ENCODE measurements at places on chromosomes 5 and 9. TPM values are rescaled to one million over a fixed set of nuclear protein-coding genes. Genes with fewer than 3 reads are reported as not detected.

CDH9 gene
- total RNA-seq, result not detected

NR4A3 gene
- total RNA-seq, result 0.10 TPM

RNF180 gene
- total RNA-seq, result under 0.01 TPM

UGT3A2 gene
- total RNA-seq, result not detected

DAB2 gene
- total RNA-seq, result 19.9 TPM

PCDHA4 gene
- under 0.01 TPM for total RNA-seq

GARIN3 gene
- not detected for total RNA-seq

CAVIN4 gene
- total RNA-seq, result 0.48 TPM

PDGFRB gene
- total RNA-seq, result 67.6 TPM

FAM153A gene
- total RNA-seq, result not detected

STKLD1 gene
- 1.7 TPM for total RNA-seq

NEUROG1 gene
- total RNA-seq, result not detected

SLCO4C1 gene
- under 0.01 TPM for total RNA-seq

MED27 gene
- 37.7 TPM for total RNA-seq

- DNase-seq, result peak; percentile 46
These were observed 12.3 kb downstream of the CCNH start for GRCh38 chr5:87400305-87400899.

- peak; percentile 70 for DNase-seq
These were observed 214.4 kb upstream of the S1PR3 start for GRCh38 chr9:88776717-88777497.

DNA sequence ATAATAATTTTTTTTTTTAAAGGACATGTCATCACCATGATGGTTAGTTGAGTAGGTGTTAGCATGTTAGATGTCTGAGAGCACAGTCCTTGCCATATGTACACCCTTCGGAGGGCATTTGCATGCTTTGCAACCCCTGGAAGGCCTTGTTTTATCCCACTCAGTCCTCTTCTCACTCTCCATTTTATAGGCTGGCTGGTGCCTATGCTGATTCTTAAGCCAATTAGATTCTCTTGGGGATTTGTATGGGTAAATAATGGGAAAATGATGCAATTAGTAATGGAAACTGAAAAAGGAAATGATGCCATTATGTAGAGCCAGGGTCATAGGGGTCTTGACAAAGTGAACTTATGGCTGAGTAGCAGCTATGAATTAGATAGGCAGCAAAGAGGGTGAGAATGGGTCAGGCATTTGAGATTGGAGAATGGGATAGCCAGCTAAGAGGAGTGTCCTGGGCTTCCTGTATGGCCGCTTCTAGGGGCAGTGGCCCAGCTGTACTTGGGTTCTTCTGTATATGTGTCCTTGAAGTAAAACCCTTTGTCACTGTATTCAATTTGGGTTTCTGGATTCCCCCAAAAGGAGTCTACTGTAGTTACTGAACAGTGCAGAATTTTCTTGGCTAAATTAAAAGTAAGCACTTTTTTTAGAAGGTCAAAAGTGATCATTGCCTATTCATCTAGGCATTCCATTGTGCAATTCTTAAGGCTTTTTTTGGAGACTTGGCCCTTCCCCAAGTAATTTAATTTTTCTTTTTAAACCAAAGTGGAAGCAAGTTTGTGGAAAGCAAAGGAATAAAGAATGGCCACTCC, 31.6 kb downstream of the LRRTM2 start:
- DNase-seq, result no peak

DNA sequence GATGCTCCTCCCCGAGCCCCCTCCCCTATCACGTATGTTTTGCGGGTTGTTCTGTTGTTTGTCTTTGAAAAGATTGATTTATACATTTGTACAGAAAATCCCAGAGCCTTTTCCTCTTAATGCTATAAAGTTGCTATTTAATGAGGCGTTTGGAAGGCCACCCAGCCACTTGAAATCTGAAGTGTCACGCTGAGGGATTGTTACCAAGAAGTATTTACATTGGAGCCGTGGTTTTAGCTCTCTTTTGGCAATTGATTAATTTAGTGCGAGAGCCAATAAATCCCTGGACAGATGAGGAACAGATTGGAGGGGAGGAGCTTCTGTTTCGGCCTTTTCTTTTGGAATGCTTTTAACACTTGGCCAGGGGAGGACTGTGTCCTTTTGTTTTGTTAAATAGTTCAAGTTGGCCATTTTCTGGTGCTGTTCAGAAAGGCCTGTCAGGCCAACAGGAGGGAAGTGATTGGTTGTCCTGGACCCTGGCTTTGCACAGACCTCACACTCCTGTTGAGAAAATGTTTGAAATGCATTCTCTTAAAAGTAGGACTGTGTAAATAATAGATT, 250.2 kb downstream of the PDZD2 start:
- no peak for DNase-seq

GRCh38 chr5:2669913-2670312, 81.6 kb downstream of the IRX2 start:
- DNase-seq, result no peak

- DNase-seq, result no peak
These were observed 224.6 kb downstream of the AGTPBP1 start for GRCh38 chr9:85516976-85517637.

- no peak for DNase-seq
These were observed 44.4 kb upstream of the PSD2 start for GRCh38 chr5:139751236-139751635.

- no peak for DNase-seq
These were observed 65.1 kb upstream of the CACNA1B start for GRCh38 chr9:137812356-137813023.

DNA sequence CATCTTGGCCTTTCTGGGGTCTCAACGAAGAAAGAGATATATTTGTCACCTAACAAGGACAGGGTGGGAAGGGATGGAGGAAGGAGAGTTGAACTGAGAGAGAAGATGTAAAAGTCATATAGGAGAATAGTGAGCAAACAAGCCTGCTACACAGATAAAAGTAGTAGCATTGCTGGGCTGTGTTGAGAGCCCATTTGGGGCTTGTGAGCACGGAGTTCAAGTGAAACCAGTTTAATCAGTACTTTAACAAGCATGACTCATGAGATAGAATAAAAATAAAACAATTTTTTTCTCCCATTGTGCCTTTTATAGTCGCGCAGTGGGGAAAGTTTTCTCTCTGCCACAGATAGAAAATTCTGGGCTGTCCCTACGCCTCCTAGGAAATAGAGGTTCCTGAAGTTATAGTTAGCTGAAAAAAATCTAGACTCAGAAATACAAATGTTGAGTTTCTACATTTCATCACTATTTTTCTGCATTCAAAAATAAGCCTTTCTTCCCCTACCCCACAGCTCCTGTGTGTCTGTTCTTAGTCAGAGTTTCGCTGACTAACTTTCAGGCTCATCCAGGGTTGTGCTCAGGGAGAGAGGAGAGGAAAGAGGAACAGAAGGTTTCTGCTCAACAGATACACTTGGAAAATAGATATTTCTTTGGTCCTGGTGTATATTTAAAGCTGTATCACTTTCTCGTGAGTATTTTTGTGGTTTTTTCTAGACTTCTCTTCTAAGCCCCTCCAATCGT, 395.8 kb upstream of the ADAMTSL1 start:
- DNase-seq, result no peak

DNA sequence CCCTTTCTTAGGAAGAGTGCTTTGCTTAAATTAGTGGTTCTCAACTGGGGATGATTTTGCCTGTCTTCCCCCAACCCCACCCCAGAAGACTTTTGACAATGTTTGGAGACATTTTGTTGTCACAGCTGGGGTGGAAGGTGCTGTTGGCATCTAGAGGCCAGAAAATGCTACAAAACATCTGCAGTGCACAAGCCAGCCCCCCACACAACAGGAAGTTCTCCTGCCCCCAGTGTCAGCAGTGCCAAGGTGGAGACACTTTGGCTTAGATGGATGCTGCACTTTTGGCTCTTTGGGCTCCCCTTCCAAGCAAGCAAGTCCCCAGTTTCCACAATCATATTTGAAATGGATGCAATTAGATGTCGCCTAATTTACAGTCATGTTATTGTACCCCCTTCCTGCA, 2.7 kb downstream of the HEMGN start:
- DNase-seq, result no peak

DNA sequence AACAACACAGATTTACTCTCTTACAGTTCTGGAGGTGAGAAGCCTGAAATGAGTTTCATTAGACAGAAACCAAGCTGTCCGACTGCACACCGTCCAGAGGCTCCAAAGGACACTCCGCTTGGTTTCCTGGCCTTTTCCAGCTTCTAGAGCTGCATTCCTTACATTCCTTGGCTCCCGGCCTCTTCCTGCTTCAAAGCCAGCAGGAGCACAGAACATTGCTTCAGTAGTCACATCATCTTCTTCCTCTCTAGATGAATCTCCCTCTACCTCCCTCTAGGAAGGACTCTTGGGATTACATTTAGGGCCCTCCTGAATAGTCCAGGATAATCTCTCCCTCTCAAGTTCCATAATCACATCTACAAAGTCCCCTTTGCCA, 213.3 kb downstream of the CDK5RAP2 start:
- peak; percentile 90 for DNase-seq

- no peak for DNase-seq
These were observed 30.0 kb upstream of the SUSD3 start for GRCh38 chr9:93028448-93029006.

DNA sequence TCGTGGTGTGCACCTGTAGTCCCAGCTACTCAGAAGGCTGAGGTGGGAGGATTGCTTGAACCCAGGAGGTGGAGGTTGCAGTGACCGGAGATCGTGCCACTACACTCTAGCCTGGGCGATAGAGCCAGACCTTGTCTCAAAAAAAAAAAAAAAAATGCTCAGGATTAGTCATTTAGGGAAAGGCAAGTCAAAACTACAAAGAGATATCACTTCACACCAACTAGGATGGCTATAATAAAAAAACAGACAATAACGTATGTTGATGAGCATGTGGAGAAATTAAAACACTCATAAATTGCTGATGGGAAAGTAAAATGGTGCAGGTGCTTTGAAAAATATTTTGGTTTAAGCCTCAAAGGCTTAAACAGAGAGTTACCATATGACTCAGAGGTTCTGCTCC, 6.3 kb upstream of the ANKRD34B start:
- DNase-seq, result no peak

DNA sequence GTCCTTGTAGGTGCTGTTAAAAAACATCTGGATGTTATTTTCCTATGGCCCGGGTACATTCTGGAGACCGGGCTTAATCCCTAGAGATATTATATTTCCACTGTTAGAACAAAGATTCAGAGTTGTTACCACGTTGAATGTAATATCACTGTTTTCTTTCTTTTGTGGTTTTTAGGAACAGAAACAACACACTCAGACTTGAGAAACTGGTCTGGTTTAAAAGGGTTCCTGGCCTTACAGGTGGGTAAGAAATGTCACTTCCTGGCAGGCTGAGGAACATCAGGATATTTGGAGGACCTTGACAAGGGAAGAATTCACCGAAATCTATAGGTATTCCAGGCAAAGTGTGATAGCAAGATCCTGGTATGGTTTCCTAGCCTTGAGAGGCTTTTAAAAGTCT, 10.3 kb upstream of the ANXA2R start:
- DNase-seq, result no peak

- peak; percentile 80 for DNase-seq
These were observed 334.7 kb downstream of the ACTL7B start for GRCh38 chr9:108521063-108521590.

GRCh38 chr5:54823006-54823405, 162.4 kb downstream of the ESM1 start:
- no peak for DNase-seq

DNA sequence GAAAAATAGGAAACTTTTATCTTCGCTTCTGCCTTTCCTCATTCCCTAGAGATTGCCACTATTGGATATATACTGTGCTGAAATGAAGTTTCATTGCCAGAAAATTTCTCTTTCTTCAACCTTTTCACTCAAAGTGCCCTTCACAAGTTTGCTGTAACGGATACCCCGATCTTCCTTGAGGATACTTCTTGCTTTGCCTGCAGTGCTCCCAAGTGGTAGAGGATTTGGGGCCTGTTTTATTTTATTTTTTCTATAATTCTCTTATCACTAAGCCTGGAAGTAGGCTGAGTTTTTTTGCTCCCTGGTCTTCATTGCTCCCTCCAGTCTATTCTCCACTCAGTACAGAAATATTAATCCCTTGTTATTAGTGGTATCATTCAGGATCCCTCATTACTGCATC, 481.4 kb upstream of the CDH18 start:
- DNase-seq, result no peak
